NCI-H446 treated with DMSO at 0.1 percent for 48 hours (cell line): ENCODE measurements at places on chromosomes 1 and 21.

GRCh38 chr1:168300626-168301025 is 19.9 kb downstream of the TBX19 start:
- DNase-seq = no peak

DNA sequence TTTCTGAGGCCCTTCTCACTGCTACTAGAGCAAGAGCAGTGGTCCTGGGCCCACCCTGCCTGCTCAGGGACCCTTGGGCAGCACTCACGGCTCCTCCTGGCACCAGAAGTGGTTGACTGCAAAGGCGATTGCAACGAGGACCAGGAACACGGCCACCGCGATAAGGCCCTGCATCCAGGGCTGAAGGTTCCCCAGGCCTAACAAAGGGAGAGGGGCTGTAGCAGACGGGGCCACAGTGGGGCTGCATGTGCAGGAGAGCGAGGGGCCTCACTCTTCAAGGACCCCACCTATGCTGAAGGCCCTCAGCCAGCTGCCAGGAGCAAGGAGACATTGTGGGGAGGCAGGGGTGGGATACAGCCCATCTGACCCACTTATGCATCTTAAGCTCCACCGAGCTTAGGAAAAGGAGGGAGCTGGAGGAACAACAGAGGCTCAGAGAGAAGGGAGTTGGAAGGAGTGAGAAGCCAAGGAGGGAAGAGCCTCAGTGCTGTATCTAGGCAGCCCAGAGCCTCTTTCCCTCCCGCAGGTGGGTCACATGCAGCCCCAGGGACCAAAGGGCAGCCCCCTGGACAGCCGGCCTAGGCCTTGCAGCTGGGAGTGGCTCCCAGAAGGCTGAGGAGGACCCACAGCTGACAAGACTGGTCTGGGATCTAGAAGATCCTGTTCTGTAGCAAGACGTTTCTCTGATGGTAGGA is 2.5 kb downstream of the PDZK1IP1 start:
- no peak for DNase-seq

DNA sequence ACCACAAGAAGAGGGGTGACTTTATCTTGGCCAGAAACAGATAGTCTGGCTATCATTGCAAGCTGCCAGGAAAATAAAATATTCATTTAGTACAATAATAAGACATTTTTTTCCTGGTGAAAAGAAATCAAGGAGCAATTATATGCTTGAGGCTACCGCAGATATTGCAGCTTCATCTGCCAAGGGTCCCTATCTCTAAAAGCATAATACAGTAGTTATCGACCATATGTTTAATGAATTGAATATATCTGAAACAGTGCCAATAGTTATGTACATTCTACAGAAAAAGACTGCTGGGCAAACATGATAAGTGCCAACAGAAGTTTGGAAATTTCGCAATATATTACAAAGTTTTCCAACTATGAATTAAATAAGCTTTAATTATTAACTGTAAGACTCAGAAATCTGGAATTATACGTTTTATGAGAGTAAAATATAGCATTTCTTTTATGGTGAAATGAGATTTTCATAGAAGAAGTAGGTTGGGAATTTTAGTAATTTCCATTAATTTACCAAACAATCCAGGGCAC is 561.1 kb upstream of the ZP4 start:
- DNase-seq = peak; percentile 52

DNA sequence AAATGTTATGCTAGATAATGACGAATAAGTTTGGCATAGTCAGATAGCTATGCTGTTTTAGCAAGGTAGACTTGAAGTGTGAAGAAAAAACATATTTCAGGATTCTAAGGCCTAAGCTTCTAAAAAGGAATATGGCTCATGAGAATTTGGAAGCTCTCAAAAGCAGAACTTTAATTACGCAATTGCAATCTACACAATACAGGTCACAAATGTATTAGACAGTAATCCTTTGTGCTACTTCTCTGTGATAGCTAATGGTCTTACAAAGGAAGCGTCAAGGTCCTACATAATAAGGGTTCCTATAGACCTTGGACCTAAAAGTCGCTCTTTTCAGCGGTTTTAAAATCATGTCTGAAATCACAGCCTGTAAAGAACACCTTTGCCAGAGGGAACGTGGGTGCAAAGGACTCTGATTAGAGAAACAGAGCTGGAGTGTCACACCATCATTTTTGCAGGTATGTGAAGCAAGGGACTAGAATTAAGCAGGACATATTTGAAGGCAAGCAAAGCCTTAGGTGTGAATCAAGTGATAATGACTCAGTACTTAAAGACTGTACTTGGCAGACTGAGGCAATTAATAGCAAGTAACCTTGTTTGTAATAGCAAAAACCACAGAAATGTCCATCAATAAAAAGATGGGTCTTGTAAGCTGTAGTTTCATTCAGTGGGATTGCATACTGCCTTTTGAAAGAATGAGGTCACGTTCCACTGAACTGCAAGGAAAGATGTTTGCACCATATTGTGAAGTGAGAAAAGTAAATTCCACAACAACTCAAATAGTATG is 420.2 kb downstream of the KCTD3 start:
- no peak for DNase-seq

DNA sequence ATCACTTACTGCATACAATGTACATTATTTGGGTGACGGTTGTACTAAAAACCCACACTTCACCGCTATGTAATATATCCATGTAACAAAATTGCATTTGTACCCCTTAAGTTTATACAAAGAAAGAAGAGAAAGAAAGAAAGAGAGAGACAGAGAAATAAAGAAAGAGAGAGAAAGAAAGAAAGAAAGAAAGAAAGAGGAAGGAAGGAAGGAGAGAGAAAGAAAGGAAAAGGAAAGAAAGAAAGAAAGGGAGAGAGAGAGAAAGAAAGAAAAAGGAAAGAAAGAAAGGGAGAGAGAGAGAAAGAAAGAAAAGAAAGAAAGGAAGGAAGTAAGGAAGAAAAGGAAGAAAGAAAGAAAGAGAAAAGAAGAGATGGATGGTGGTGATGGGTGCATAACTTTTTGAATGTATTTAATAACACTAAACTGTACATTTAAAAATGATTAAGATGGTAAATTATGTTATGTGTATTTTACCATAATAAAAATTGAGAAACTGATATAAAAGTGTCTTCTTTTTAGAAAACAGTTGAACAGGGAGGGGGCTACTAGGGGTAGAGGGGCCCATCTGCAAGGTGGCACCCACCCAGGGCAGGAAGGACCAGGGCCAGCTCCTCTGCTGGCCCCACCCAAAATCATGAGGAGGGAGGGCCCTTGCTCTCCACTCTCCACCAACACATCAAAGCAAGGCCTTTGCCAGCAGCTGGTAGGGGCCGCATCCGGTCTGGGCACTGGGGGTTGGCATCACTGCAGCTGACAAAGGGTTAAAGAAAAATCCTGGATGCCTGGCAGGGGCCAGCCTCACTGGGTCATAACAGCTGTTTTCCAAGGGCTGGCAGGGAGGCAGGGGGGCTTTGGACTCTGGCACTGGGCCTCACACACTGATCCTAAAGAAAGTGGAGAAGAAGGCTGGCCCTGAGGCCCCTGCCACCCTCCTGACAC is 153.9 kb upstream of the EDN2 start:
- DNase-seq = no peak

DNA sequence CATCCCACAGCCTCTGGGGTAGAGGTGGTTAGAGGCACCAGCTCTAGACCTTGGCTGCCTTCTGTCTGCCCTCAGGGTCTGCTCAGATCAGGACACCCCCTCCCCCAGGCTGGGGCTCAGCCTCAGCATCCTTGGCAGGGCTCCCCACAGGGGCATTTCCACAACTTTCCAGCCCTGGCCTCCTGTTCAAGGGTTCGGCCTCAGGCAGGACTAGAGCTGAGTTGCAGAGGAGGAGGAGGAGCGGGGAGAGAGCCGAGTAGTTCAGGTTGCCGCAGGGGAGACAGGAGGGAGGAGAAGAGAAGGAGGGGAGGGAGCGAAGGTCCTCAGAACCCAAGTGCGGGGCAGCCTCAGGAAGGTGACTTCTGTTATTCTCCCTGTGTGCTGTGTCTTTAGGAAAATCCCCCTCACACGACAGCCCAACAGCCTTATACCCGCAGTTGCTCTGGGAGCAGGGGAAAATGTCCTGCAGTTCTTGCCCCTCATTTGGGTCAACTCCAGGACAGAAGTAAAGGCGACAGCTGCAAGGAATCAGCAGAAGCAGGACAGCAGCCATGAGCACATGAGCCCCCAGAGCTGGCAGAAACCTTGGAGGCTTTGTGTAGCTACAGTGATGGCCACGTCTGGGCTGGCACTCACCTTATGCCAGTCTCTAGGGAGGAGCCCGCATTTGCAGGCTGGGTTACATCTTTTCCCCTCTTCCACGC is 46.5 kb upstream of the TENT5B start:
- DNase-seq = no peak

DNA sequence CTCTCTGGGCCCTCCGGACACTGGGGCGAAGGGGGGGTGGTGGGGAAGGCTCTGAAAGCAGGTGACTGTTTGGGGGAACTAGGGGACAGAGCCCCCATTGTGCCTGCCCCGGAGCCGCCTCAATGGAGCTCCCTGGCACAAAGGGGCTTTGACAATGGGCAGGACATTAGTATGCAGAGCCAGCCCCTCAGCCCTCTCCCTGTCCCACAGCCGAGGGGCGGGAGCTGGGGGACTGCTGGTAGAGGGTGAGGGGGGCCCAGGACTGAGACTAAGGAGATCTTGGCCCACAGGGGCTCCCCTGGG is 7.8 kb downstream of the KCNJ10 start:
- DNase-seq = no peak

GRCh38 chr21:38495242-38495641 is 3.0 kb downstream of the ERG start:
- DNase-seq = no peak

GRCh38 chr1:24216276-24217074 is 29.4 kb upstream of the IFNLR1 start:
- DNase-seq = peak; percentile 40

- no peak for DNase-seq
These were observed 23.1 kb downstream of the TNN start for GRCh38 chr1:175090780-175091179.

- DNase-seq = no peak
These were observed 120.7 kb upstream of the CSF3R start for GRCh38 chr1:36603461-36603860.

DNA sequence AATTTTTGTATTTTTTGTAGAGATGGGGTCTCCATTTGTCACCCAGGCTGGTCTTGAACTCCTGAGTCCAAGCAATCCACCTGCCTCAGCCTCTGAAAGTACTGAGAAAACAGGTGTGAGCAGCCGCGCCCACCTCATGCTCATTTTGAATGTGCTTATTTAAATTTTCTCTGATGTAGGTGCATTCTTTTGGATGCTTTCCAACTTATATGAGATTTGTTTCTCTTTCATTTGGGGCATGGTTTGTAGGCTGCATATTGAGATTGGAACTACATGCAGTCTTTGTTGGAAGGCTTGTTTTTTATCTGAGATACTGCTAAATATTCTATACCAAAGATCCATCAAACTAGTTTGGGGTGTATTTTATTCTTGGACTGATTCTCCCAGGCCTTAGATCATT is 81.0 kb upstream of the IVNS1ABP start:
- no peak for DNase-seq

DNA sequence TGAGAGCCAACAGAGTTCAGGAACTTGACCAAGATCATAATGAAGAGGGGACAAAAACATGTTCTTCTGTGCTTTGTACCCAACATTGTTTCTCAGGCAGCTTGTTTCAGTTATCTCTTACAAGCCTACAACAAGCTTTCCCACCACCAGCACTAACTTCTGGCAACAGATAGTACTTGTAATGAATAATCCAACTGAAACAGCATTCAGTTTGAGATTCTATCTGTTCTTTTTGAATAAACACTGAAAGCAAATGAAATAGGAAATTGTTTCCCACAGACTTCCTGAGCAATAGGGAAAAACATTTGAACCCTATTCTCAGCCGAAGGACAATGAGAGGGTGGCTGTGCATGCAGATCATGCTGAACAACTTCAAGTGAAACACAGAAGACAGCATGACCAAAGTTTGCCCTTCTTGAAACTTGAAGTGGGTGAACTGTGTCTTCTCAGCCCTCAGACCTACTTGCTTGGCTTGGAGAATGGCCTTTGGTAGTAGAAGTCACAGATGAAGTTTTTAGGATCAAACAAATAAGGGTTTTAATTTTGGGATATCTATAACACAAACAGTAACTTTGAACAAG is 11.2 kb upstream of the HOOK1 start:
- DNase-seq = no peak

DNA sequence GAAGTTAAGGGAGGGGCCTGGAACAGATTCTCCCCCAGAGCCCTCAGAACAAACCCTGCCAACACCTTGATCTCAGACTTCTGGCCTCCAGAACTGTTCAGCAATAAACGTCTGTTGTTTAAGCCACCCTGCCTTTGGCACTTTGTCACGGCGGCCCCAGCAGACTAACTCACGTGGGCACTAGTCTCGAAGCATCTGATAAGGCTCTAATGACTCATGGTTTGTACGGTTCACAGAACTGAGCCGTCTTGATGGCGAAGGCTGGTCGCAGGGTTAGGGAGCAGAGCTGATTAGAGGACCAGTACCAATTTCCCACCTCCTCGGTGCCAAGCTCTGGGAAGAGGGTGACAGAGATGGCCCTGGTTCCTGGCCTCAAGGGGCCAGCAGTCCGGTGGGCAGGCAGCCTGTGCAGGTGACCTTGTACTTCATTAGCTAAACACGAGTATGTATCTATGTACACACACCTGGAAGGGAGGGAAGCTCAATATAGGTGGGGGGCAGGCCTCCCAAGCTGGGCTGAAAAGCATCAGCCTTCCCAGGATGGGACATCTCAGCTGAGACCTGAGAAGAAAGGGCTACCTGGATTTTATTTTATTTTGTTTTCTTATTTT is 112.8 kb downstream of the MRPS6 start:
- DNase-seq = no peak

DNA sequence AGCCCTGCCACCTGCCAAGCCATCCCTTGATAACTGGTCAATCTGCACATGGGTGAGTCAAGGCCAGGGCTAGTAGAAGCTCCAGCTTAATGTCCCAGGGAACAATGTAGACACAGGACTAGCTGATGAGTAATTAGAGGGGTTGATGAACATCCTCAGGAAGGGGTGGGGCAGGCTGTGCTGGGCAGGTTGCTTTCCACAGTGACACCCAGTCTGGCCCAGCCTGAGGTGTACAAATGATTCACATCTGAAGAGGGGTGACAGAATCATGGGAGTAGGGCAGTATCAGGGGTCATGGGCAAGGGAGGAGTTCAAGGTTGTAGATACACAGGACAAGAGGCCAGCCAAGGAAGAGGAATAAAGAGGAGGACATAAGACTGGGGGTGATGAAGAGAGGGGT is 4.3 kb downstream of the LPAR3 start:
- no peak for DNase-seq

DNA sequence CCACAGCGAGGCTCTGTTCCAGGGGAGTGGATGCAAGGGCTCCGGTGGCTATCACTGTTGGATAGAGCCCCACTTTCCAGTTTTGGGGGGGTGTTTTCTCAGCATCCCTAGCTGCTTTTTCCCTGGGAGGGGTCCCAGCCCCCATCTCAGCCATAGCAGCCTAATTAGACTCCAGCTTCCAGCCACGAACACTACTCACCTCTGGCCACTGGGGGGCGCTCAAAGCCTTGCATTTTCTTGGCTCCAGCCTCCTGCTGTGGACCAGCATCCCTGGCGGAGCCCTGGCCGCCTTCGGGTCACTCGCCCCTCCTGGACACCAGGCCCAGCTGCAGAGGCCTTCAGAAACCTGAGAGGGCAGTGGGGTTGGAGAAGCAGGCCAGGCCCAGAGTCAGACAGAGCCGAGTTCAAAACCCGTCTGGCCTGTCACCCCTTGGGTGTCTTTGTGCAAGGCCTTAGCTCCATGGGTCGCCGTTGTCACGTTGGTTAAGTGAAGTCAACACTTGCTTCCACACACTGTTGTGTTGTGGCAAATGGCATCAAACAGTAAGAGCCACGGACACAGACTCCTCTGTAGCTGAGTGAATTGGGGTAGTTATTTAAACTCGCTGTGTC is 93.5 kb upstream of the ACTL8 start:
- no peak for DNase-seq

- no peak for DNase-seq
These were observed 146.0 kb upstream of the KIAA0040 start for GRCh38 chr1:175338387-175339135.
